ENCODE measurements at places on chromosomes 5 and 9.

GRCh38 chr5:78638973-78639669 is 9.5 kb downstream of the LHFPL2 start:
- DNase-seq, result no peak

DNA sequence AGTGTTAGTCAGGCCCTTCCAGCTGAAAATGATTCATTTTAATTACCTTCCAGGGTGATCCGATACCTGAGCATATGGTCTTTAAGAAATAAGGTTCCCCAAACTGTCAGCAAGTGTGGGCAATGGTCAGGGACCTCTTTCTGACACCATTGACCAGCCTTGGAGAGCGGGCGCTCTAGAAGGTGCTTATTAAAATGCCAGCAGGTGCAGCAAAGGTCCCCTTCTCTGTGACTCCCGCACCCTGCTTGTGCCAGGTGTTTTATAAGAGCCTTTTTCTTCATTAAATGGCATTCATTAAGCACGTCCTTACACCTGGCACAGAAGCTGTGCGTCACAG is 85.3 kb downstream of the MVB12B start:
- no peak for DNase-seq

- DNase-seq, result no peak
Observed at GRCh38 chr5:146791471-146791870, 87.1 kb downstream of the PPP2R2B start.

GRCh38 chr5:82882316-82882715 is 194.9 kb downstream of the TMEM167A start:
- DNase-seq, result no peak

DNA sequence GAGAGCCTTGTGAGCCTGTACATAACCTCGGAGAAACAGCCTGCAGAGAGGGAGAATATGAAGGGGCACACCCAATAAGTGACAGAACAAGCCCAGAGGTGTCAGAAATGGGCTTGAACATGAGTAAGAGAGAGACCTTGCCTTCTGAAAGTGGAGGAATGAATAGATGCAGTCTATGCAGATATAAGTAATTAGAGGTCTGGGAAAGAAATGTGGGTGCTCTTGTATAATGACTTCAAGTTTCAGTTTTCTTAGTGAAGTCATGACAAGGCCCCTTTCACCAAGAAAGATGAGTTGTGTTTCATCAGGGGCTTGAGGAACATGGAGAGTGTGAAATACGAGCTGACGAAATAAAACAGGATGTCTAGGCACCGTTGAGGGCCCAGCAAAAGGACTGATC is 15.1 kb downstream of the GRAMD2B start:
- DNase-seq, result no peak

- DNase-seq, result no peak
Observed at GRCh38 chr5:102740515-102740914, 14.6 kb upstream of the PAM start.

DNA sequence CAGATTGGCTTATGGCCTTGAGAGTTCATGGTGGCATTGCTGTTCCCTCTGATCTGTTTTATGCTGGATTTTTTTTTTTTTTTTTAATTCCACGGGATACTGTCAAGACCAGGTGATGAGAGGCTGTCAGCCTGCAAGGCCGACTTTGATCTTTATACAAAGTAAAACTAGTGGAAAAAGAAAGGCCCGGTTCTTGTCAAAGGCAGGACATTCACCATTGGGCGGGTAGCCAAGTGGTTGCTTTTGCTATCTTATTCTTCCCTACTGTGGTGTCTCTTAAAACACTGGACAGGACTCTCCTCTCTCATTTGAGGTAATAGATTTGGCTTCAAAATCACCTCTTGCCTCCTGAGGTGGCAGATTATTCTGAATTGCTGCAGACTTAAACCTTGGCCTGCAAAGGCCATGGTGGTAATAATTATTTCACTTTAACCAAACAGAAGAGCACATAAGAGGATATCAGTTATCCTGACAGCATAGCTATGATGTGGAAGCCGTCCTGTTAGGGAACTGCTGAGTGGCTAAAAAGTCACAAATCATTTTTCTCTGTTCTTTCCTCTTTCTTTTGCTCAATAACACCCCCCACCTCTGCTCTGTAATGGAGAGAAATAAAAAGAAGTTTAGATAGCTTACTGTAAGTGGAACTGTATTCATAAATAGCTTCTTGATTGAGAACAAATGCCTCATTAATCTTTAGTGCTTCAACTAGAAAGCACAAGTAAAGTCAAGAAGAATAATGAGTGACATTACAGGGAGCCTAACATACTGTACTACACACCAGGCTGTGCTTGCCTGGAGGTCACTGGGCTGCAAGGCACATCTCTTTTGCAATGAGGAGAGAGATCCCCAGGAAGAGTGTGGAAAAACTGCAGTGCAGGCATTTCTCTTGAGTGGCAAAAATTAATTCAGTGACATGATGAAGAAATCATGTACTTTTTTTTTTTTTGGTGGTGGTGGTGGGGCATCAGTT is 275.6 kb downstream of the KDM4C start:
- no peak for DNase-seq

DNA sequence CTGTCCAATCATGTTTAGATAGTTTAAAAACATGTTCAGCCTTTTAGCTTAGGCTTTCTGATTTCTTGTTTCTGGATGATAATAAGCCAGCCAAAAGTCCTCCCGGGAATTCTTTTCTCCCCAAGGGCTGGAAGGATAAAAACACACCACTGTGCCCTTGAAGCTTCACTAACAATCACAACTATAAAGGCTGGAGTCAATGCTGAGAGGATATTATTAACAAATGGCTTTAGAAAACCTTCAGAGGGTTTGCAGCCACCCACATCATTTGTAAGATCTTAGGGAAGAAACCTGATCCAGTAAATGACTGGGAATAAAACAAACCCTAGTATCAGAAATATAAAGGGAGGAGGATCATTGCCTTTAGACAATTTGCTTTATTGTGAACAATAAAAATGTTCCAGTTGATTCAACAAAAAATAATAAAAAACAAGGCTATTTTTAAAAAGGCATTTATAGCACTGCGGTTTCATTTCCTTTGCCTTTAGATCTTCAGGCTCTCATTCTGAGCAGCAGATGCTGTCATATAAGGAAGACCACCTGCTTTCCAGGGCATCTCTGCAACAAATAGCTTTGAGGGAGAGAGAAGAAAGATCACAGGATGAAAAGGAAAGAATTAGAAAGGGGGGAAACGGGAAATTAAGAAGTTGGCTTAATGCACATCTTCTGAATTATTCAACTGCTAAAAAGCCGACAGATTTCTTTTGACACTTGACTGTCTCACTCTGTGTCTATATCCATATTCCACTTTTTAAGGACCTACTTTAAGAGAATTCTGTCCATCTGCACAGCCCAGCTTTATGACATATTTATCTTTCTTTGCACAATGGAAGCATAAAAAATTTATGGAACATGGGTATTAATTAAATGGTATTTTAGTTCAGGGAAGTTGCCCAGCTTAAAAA is 277.2 kb upstream of the SLC24A2 start:
- DNase-seq, result no peak

DNA sequence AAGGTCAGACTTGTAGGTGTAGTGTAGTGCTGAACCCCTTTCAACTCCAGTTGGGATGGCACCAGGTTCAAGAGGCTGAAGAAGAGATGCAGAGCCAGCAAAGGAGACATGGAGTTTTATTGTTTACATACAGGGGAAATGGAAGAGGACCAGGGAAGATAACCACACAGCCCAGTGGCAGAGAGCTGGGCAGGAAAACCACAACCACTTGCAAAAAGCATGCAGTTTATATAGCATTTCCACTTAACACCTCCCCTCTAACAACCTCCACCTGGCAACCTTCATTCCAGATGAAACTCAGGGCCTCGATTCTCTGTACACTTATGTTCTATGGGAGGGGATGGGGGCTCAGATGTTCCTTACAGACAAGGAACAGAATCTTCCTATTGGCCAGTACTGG is 56.9 kb downstream of the SNX24 start:
- no peak for DNase-seq

GRCh38 chr9:21265421-21266189 is 25.8 kb upstream of the IFNA14 start:
- no peak for DNase-seq

Data from hypothalamus (tissue), 51 donors.